GM12878 (cell line): ENCODE measurements at places on chromosomes 1 and 21. TPM values are rescaled to one million over a fixed set of nuclear protein-coding genes. Genes with fewer than 3 reads are reported as not detected.

DNA sequence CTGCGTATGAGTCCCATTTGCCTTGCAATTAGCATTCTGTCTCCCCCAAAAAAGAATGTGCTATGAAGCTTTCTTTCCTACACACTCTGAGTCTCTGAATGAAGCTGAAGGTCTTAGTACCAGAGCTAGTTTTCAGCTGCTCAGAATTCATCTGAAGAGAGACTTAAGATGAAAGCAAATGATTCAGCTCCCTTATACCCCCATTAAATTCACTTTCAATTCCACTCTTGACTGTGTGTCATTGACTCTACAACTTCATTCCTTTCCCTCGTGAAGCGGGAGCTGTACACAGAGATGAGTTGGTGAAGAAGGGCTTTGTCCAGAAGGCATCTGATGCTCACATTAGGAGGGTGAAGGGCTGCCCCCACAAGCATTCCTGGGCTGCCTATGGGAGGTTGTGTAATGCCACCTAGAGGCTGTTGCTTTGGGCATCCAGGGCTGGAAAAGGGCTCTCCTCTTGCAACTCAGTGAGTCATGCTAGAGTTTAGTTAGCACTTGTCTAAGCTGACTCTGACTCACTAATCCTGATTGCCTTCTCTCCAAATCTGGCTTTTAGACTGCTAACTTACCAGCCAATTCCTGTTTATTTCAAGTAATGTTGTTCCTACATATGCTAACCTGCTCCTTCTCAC is 1.8 kb downstream of the SPRR1B start:
- H3K27ac ChIP-seq = no peak overlapping the region
- DNase-seq = no peak
- no peaks in the 10 kb centered on the region for H3K4me1 ChIP-seq
- H3K27me3 ChIP-seq = no peaks in the 10 kb centered on the region

DNA sequence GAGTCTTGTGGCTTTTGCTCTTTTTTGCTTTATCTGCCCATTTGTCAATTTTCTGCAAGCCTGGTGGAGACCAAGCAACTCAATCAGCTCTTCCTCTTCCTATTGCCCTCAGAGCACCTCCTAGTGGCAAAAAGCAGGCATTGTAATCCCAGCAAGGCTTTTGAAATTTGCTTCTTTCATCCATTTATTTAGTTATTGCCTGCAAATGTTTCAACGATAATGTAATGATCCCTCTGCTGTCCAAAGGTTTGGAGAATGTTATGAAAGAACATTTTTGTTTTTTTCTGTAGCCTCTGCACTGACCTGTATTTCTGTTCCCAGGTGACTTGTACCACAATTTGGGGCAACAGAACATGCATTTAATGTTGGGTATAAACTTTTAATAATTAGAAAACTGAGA is 127.8 kb downstream of the GABPA start:
- no peaks in the 10 kb centered on the region for H3K36me3 ChIP-seq
- H3K4me1 ChIP-seq = no peaks in the 10 kb centered on the region
- H3K4me3 ChIP-seq = no peak overlapping the region
- H3K27me3 ChIP-seq = no peaks in the 10 kb centered on the region

GRCh38 chr1:157782931-157783330 is 6.0 kb upstream of the FCRL2 start:
- no peak overlapping the region for H3K4me3 ChIP-seq
- no peak overlapping the region for H3K27ac ChIP-seq
- H3K27me3 ChIP-seq = no peaks in the 10 kb centered on the region
- H3K36me3 ChIP-seq = no peaks in the 10 kb centered on the region
- DNase-seq = no peak

DNA sequence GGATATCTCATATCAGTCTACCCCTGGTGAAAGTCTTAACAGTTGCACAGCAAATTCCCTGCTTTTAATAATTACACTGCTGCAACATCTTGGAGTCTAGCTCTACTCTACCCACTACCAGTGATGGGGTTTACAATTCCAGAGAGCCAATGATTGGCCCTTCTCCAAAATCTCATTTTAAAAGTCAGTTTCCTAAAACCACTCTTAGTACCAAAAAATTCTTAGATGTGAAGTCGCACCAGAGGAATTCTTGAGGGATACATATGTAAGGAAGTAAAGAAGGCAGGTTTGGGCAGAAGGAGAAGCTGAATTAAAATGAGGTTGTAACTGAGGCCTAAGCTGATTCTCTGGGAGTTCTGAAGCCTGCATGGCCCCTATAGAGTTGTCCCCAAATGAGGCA is 129.7 kb downstream of the BRINP2 start:
- DNase-seq = no peak
- H3K27me3 ChIP-seq = no peaks in the 10 kb centered on the region
- no peaks in the 10 kb centered on the region for H3K4me1 ChIP-seq
- no peak overlapping the region for H3K27ac ChIP-seq
- H3K4me3 ChIP-seq = no peak overlapping the region

DCST1 gene
- total RNA-seq = not detected in 2 replicates

SPOCD1 gene
- total RNA-seq = 0.23 and 0.56 TPM in 2 replicates

CFH gene
- total RNA-seq = 0.27 and 0.46 TPM in 2 replicates

CCDC181 gene
- total RNA-seq = not detected in 2 replicates

COA6 gene
- total RNA-seq = 53.3 and 57.4 TPM in 2 replicates
